Kasumi-1 (cell line): ENCODE measurements at places on chromosomes 1 and 21.

GRCh38 chr1:159959451-159959850 lies 5.4 kb upstream of the SLAMF9 start:
- DNase-seq: no peak

DNA sequence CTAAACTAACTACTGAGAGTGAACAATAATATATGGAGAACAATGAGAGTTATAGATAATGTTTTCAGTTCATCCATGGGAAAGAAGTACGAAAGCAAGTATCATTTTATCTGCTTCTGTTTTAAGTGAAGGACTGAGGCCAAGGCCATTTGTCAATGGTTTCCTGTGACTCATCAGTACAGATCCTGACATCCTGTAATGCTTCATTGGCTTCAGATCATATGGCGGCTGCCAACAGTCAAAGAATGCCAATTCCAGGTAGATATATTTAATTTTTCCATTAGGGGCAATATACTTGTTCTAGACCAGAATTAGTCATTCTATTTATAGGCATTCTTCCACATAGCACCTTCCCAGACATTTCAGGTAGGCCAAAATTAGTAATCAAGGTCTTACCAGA lies 97.3 kb downstream of the USH2A start:
- no peak for DNase-seq

DNA sequence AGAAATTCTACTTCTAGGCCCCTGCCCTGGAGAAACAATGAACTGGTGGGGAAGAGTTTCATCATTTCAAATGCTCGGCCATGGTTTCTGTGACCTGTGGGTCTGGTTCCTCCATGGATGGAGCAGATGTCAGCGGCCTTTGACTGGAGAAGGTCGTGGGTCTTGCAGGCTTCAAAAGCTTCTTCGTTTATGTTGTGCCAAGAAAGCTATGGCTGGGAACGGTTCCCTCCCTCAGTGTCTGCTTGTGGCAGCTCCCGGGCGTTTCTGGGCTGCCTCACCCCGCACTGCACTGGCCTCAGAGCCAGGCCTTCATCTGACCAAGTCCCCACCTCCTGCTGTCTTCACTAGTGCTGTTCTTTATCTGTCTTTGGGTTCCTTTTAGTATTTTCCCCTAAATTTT lies 46.4 kb upstream of the POFUT2 start:
- no peak for DNase-seq

GRCh38 chr1:77704736-77705135 lies 22.3 kb upstream of the ZZZ3 start:
- DNase-seq: no peak

- no peak for DNase-seq
Observed at GRCh38 chr1:192265516-192266173, 51.1 kb upstream of the RGS21 start.

DNA sequence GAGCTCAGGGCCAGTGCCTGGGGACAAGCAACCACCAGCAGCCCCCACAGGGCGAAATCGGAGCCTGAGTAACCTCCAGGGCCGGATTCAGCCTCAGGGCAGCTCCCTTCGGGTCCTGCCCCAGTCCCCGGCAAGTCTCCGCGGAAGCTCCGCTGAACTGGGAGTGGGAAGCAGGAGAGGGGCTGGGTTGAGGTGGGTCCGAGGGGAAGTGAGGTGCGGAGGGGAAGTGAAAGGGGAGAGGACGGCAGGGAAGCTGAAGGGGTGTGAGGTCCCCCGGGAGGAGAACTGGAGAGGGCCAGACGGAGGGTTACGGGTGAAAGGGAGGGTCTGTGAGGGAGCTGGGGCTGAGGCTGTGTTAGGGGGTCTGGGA lies 560 bp downstream of the PADI2 start:
- no peak for DNase-seq

GRCh38 chr1:5708346-5709245 lies 283.6 kb downstream of the NPHP4 start:
- no peak for DNase-seq

GRCh38 chr1:174408146-174408545 lies 39.6 kb upstream of the GPR52 start:
- DNase-seq: no peak

DNA sequence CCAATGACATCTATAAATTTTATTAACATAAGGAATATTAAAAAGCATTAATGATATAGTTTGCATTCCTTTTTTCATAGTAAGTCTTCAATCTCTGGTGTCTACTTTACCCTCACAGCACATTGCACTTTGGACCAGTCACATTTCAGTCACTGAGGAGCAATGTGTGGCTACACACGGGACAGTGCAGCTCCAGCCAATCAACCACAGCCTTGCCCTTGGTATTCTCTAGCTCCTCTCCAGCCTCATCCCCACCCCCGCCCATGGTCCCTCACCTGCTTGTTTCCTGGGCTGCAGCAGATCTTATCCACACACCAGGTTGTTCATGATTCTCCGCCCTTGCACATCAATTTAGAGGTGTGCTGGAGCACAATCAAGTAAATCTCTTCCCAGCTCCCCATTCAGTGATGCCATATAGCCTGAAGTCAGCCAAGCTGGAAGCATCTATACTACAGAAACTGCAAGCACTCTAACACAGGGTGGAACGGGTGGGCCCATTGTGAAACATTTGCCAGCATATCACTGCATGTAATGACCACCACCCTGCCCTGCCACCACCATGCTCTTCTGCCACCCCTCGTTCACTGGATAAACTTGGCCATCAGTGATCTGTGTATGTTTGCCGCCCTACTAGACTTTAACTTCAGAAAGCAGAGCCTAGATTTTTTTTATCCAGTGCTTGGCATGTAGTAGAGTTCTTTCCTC lies 93.0 kb upstream of the SLC44A3 start:
- no peak for DNase-seq

GRCh38 chr21:39079617-39080016 lies 103.6 kb downstream of the PSMG1 start:
- no peak for DNase-seq

GRCh38 chr1:29171089-29171488 lies 10.6 kb downstream of the SRSF4 start:
- no peak for DNase-seq

DNA sequence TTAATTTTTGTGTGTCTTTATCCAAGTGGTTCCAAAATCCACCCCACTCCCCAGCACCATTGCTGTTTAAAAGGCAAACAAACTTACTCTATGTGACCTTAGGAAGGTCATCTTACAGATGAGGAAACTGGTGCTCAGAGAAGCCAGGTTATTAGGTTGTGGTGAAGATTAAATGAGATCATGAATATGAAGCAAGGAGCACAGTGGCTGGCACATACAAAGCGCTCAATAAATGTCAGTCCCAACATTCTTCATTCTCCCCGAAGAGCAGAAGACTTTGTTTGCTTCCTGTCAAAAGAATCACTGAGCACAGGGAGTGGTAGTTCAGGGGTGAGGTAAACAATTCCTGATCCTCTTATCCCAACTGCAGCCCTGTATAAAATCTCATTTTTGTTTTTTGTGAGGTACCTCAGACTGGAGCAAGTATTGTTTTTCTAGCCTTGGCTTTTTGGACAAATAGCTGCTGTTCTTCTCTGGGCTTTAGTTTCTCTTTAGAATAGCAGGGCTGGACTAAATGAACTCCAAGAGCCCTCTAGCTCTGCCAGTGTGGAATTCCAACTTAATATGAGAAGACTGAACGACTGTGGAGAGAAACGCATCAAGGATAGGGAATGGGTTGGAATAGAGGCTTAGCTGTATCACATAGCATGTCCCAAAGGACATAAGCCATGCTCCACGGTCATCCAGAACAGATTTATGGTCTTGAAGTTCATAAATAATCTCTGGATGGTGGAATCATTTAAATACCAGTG lies 455.3 kb upstream of the USP24 start:
- DNase-seq: no peak

GRCh38 chr1:55181666-55182065 lies 33.5 kb downstream of the USP24 start:
- DNase-seq: no peak

DNA sequence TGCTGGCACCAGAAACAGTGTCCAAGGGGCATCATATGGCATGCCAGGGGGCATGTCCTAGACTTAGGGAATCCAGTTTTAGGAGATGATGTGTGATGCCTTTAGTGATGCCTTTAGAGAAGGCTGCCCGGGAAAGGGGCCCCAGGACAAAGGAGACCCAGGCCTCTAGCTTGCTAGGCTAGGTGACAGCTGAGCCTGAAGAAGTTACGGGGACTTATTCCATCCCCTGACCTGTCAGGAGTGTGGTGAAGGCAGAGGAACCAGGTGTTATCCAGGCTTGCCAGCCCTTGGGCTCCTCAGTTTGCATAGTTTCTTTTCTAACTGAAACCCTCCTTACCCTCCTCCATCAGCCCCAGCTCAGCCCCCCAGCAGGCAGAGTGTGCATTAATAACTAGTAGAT lies 269.7 kb upstream of the CSF3R start:
- no peak for DNase-seq

DNA sequence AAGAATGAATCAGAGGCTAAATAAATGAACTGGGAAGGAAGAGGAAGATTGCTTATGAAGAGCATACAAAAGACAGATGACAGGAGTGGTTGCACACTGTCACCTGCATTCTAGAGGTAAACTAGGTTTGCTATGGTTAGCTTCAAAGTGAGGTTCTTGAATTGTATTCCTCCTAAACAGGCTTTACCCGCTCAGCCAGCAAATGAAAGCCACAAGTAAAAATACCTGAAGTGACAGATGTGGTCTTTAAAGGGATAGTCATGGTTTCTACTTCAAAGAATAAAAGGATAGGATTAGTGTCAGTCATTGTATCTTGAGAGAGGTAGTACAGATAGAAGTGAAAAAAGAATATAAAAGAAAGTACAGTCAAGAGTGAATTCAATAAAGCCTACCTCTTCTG lies 32.4 kb upstream of the PRDX6 start:
- DNase-seq: no peak

GRCh38 chr1:98429965-98430443 lies 231.5 kb upstream of the SNX7 start:
- DNase-seq: no peak

- DNase-seq: no peak
Observed at GRCh38 chr1:226649244-226649643, 89.8 kb downstream of the ITPKB start.

- no peak for DNase-seq
Observed at GRCh38 chr1:229536982-229537381, 21.5 kb downstream of the ABCB10 start.

GRCh38 chr1:17826165-17826488 lies 71.0 kb downstream of the ACTL8 start:
- DNase-seq: no peak

DNA sequence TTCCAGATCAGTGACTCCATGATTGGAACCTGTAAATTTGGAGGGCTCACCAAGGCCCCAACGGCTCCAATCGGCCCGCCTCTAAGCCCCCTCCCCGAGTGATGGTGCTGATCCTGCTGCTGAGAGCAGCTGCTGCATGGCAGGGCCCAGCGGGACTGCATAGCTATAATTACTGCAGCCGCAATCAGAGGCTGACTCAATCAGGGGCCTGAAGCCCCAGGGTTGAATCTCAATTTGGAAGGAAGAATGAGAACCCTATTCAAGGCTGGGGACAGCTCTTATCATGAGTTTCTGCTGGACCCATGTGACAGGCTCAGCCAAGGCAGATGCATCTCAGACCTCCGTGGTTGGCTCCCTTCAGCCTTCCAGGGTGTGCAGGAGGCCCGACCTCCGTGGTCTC lies 42.8 kb upstream of the MAGOH start:
- no peak for DNase-seq
